Natural killer cell treated with Interleukin-12 subunit alpha and Interleukin-12 subunit beta and Interleukin-15 and Interleukin-18, amount 100 ng/mL, for 72 hours (primary cell): ENCODE measurements at places on chromosomes 3 and 15.

GRCh38 chr3:10155123-10155472 lies 9.6 kb upstream of the IRAK2 start:
- H3K4me3 ChIP-seq = no peak overlapping the region
- H3K4me1 ChIP-seq = peaks cover 3% of the 10 kb centered on the region
- peak overlapping the region; percentile 26 for H3K27ac ChIP-seq
- no peak for DNase-seq
- H3K27me3 ChIP-seq = no peaks in the 10 kb centered on the region

DNA sequence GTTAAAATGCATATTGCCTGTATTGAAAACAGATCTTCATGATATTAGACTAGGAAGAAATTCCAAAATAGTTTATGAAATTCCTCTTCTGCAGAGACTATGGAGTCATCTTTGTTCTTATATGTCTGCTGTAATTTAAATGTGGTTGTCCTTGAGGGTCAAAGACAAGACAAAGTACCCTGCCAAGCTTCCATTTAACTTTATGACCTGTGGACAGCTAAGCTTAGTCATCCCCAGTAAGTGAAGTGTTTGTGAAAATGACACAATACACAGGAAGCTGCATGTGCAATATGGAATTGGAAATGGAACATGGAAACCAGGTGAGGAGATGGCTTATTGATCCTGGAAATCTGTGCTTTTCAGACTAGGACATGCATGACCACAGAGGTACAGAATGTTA lies 68.5 kb upstream of the GBE1 start:
- no peak for DNase-seq
- H3K27me3 ChIP-seq = no peaks in the 10 kb centered on the region
- no peak overlapping the region for H3K4me3 ChIP-seq
- H3K4me1 ChIP-seq = no peaks in the 10 kb centered on the region

DNA sequence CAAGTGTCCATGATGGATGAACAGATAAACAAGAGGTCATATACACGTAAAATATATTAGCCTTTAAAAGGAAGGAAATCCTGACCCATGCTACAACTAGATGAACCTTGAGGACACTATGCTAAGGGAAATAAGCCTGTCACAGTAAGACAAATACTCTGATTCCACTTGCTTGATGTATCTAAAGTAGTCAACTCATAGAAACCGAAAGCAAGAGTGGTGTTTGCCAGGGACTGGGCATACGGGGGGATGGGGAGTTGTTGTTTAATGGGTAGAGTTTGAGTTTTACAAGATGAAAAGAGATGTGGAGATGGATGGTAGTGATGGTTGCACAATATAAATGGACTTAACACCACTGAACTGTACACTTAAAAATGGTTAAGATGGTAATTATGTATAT lies 65.4 kb downstream of the C3orf70 start:
- no peaks in the 10 kb centered on the region for H3K4me1 ChIP-seq
- H3K36me3 ChIP-seq = no peaks in the 10 kb centered on the region
- DNase-seq = no peak
- no peak overlapping the region for H3K27ac ChIP-seq
- H3K27me3 ChIP-seq = peaks cover 11% of the 10 kb centered on the region

DNA sequence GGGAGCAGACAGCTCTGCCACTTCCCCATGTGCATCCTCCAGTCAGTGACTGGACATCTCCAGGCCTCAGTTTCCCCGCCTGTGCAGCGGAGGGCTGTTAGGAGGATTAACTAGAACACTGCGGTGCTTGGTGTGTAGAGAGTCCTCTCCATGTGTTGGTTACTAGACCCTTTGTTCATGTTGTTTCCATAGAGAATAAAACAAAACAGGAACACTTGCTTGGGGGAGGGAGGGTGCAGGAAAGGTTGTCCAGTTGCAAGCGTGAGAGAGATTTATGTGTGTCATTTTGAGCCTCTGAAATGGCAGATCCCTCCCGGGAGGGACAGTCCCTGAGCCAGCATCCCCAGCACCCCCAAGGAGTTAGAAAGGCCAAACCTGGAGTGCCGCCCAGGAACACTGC lies 184.0 kb upstream of the LYSMD4 start:
- H3K4me3 ChIP-seq = no peak overlapping the region
- no peak overlapping the region for H3K27ac ChIP-seq
- DNase-seq = no peak

DNA sequence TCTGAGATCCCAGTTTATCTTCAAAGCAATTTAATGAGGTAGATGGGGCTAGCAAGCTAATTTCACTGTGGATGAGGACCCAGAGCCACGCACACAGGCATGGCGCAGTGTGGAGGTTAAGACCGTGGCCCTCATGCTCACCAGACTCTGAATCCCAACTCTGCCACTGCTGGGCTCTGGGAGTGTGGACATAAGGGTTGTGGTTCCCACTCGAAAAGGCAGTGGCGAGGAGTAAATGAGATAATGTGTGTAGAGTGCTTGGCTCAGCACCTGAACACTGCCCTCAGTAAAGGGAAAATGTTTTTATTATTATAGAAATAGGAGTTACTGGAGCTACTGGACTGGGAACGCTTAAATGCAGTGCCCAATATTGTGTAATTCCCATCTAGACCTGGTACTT lies 243.5 kb upstream of the TPM1 start:
- DNase-seq = no peak
- peaks cover 18% of the 10 kb centered on the region for H3K27me3 ChIP-seq
- H3K4me3 ChIP-seq = no peak overlapping the region
- H3K36me3 ChIP-seq = no peaks in the 10 kb centered on the region
- H3K4me1 ChIP-seq = no peaks in the 10 kb centered on the region

DNA sequence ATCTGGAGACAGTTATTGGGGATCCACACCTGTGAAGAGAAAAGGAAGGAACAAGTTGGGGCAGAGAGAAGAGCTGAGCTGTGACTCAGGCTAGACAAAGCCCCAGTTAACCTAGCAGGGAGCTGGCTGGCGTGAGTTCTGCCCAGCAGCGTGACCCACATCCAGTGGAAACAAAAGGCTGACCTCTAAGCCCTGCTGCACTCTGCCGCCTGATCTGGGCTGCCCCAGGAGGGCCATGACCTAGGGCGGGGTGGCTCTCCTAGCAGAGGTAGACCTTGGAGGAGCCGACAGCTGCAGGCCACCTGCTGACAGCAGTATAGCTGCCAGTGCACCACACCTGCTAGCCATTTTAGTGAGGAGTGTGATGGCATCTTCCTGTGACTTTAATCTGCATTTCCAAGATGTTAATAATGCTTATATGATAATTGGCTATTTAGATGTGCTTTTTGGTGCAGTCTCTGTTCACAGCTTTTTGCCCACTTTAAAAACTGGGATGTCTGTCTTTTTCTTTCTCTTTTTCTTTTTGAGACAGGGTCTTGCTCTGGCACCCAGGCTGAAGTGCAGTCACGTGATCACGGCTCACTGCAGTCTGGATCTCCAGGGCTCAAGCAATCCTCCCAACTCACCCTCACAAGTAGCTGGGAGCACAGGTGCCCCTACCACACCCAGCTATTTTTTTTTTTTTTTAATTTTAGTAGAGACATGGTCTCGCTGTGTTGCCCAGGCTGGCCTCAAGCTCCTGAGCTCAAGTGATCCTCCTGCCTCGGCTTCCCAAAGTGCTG lies 78.1 kb downstream of the LSM3 start:
- no peak for DNase-seq
- no peaks in the 10 kb centered on the region for H3K27me3 ChIP-seq

DNA sequence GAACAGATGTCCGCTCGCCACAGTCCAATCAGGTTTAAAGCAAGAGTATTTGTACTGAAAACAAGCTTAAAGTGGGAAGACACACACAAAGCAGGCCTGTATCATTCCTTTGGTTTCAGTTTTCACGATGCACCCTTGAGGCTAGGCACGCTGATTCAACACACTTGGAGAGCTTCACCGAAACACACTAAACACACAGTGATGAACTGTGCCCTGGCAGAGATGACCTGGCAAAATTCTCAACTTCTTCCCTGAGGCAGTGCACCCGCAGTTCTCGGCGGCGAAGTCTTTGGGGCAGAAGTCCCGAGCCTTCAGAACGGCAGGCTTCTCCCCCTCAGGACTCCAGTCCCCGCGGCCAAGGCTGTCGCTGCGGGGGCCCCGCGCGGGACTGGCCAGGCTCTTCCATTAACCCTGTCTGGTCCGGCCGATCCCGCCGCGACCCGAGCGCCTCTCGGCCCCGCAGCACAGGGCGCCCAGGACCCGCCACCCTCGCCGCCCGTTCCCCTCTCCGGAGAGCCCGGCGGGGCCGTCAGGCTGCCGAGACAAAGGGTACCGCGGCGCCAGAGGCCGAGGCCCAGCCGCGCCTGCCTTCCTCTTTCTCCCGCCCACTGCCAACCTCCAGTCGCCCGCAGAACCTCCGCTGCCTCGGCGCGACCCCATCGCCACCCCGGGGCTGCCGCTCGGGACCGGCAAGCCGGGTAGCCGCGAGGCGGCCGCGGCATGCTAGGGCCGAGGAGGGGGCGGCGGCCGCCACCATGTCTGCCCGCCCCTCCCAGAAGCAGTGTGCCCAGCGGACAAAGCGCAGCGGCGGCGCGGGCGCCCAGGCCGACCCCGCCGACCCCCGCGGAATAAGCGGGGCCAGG lies 792 bp downstream of the GABPB1 start:
- peaks cover 64% of the 10 kb centered on the region for H3K4me1 ChIP-seq
- DNase-seq = peak; percentile 71
- H3K36me3 ChIP-seq = peaks cover 29% of the 10 kb centered on the region
- H3K27me3 ChIP-seq = no peaks in the 10 kb centered on the region
- H3K4me3 ChIP-seq = peak overlapping the region; percentile 83

- H3K36me3 ChIP-seq = peaks cover 21% of the 10 kb centered on the region
- no peaks in the 10 kb centered on the region for H3K27me3 ChIP-seq
- H3K4me3 ChIP-seq = no peak overlapping the region
- no peak overlapping the region for H3K27ac ChIP-seq
- H3K4me1 ChIP-seq = peaks cover 57% of the 10 kb centered on the region
- no peak for DNase-seq
These were observed 8.3 kb downstream of the FNDC3B start for GRCh38 chr3:172047567-172048115.

DNA sequence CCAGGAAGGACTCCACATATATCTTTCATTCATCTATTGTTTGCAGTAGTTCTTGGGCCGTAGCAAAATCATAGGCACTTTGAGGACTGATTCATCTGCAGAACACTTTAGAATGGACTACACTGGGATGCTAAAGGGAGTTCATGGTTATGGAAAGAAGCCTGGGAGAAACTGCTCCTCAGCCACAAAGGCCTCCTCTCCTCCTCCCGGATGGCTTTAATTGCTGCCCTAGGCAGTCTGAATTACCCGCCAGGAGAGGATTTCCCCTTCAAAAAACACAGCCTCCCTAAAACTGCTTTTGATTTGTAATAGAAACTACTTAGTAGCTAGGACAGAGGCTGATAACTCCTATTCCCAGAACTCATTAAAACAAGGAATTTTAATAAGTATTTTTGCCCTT lies 4.6 kb downstream of the TMEM266 start:
- peaks cover 54% of the 10 kb centered on the region for H3K27me3 ChIP-seq
- H3K4me1 ChIP-seq = peaks cover 24% of the 10 kb centered on the region

GRCh38 chr3:36867810-36868209 lies 77.0 kb downstream of the TRANK1 start:
- no peak overlapping the region for H3K4me3 ChIP-seq
- H3K27me3 ChIP-seq = no peaks in the 10 kb centered on the region
- H3K36me3 ChIP-seq = peaks cover 4% of the 10 kb centered on the region
- no peak for DNase-seq
- peaks cover 22% of the 10 kb centered on the region for H3K4me1 ChIP-seq
- no peak overlapping the region for H3K27ac ChIP-seq

DNA sequence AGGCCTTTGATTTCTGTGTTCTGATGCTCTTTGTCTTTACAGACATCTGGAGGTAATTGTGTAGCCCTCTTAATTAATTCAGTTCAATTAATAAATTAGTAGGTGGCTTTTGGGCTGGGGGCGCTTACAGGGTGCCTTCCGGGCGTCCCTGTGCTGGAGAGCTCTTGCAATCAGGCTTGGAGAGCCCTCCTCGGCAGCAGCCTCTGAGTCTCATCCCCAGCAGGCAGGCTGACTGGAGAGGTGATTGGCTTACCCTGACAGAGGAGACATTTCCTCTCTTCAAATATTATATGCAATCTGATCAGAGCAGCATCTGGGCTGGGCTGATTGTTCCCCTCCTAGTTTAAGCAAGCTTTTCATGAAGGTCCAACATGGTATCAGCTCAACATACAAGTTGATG lies 250.7 kb downstream of the LPP start:
- H3K36me3 ChIP-seq = peaks cover 24% of the 10 kb centered on the region
- H3K27me3 ChIP-seq = no peaks in the 10 kb centered on the region
- peak overlapping the region; percentile 86 for H3K27ac ChIP-seq
- no peak for DNase-seq
- H3K4me3 ChIP-seq = peak overlapping the region; percentile 30
- H3K4me1 ChIP-seq = peaks cover 74% of the 10 kb centered on the region

- no peak overlapping the region for H3K27ac ChIP-seq
- DNase-seq = no peak
These were observed 392.7 kb downstream of the PTPRG start for GRCh38 chr3:61954097-61954540.

GRCh38 chr15:77654975-77655374 lies 22.3 kb upstream of the LINGO1 start:
- no peaks in the 10 kb centered on the region for H3K36me3 ChIP-seq
- H3K27me3 ChIP-seq = peaks cover 24% of the 10 kb centered on the region
- H3K4me1 ChIP-seq = no peaks in the 10 kb centered on the region
- no peak for DNase-seq
- no peak overlapping the region for H3K4me3 ChIP-seq

DNA sequence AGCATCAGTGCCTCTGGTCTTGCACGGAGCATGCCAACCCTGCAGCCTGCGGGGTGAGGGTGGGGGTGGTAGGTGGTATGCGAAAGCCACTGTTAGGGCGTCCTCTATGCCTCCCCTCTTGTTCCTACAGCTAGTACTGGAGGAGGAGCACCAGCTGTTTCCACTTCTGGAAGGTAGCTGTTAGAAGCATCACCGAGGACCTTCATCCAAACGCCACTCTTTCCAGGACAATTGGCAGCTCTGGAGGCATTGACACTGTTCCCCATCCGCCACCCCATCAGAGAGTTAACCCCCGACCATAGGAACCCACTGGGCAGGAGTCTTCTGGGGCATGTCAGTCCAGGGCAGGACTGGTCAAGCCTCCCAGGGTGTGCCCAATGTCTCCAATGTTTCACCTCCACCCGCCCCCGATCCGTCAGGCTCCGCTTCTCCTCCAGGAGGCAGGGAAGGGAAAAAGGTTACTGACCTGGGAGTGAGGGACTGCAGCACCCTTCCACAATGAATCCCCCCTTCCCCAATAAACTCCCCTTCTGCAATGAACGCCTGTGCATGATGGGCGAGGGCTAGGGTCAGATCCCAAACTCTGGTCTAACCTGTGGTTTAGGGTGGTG lies 487 bp downstream of the DUOX2 start:
- peaks cover 5% of the 10 kb centered on the region for H3K36me3 ChIP-seq
- H3K4me3 ChIP-seq = peak overlapping the region; percentile 68
- H3K4me1 ChIP-seq = peaks cover 20% of the 10 kb centered on the region
- peaks cover 69% of the 10 kb centered on the region for H3K27me3 ChIP-seq
- no peak overlapping the region for H3K27ac ChIP-seq
- no peak for DNase-seq

GRCh38 chr3:46903341-46904302 lies 26.1 kb downstream of the PTH1R start:
- H3K4me3 ChIP-seq = no peak overlapping the region
- H3K4me1 ChIP-seq = no peaks in the 10 kb centered on the region
- no peak for DNase-seq
- H3K36me3 ChIP-seq = no peaks in the 10 kb centered on the region
